ENCODE measurements at places on chromosomes 3 and 15.

GRCh38 chr3:69273896-69274295, 112.0 kb downstream of the FRMD4B start:
- DNase-seq = peak; percentile 29

DNA sequence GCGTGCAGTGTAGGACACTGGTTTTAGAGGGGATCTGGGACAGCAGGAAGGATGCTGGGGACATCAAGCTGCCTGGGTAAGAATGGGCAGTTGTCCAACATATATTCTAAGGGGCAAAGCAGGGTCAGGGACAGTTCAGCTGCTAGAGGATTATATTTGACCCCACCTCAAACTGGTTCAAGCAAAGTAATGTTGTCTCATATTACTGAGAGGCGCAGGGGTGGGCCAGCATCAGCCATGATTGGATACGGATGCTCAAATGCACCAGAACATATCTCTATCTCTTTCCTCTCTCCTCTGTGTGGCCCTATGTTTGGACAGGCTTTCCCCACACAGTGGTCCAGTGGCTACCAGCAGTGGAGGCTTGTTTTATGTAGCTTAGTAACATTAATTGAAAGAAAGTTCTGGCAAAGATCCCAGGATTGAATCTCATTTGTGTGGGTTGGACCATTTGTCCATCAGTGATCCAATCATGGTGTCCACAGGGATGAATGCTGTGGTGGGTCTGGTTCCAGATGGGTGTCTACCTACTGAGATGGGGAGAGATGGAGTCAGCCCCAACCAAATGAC, 49.8 kb upstream of the RGMA start:
- no peak for DNase-seq

DNA sequence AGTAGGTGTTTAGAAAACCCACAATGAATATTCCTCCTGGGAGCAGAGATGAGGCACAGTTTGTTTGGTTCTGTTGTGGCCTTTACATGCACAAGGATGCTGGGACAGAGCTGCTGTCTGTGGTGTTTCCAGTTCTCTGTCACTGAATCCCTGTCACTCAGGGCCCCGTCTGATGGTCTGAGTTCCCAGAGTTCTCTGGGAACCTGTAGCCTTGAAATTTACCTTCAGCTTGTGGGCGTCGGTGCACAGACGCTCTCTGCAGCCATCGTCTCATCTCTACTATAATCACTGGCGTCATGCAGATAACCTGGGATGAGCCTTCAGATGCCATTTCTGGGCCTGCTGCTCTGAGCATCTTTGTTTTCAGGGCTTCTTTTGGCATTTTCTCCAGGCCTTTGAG, 81.9 kb downstream of the LRRK1 start:
- no peak for DNase-seq

- peak; percentile 16 for DNase-seq
These were observed 105.1 kb upstream of the BCL6 start for GRCh38 chr3:187850258-187850921.

- DNase-seq = no peak
These were observed 441.7 kb downstream of the EPHA6 start for GRCh38 chr3:97256060-97256459.

DNA sequence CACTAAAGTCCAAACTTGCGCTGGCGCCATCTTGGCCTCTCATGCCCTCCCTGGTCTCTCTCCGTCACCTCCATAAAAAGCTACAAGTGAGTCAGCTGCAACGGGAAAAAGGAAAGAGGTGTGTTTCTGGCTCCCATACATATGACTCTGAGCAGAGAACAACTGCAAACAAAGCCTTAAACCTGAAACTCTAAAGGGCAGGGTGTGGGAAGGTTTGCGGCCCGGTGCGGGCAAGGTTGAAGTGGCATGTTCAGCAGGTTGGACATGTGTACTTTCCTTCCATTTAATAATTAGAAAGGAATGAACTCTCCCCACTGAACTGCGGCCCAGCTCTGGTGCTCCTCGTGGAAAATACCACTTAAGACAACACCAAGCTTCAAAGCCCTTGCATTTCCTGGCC, 59.0 kb upstream of the PPARG start:
- DNase-seq = no peak

GRCh38 chr3:157075693-157076420, 84.1 kb downstream of the CCNL1 start:
- no peak for DNase-seq

GRCh38 chr3:105534491-105534890, 167.8 kb downstream of the ALCAM start:
- no peak for DNase-seq

GRCh38 chr15:67087507-67088172, 22.2 kb downstream of the SMAD3 start:
- no peak for DNase-seq
